ENCODE measurements at places on chromosomes 5 and 9.

DNA sequence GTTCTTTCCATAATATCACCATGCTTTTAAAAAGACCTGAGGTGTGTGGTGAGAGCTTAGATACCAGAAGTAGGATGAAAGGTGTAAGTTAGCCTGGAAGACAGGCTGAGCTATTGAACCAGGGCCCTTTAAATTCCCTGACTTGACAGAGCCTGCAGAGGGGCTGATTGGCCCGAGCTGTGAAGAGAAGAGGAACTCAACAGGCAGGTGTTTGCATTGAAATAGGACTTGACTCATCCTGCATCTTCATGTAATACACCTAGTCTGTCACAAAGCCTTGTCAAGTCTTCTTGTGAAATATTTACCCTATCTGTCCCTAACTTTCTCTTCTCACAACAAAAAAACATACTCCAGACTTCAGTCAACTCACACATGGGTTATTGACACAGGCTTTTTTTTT lies 16.6 kb upstream of the ANP32B start:
- DNase-seq, result no peak

GRCh38 chr5:91283899-91284298 lies 99.2 kb downstream of the ARRDC3 start:
- no peak for DNase-seq

GRCh38 chr5:131265311-131265803 lies 1.5 kb downstream of the CDC42SE2 start:
- no peak for DNase-seq

- DNase-seq, result no peak
Observed at GRCh38 chr9:2745560-2746380, 28.5 kb downstream of the KCNV2 start.

DNA sequence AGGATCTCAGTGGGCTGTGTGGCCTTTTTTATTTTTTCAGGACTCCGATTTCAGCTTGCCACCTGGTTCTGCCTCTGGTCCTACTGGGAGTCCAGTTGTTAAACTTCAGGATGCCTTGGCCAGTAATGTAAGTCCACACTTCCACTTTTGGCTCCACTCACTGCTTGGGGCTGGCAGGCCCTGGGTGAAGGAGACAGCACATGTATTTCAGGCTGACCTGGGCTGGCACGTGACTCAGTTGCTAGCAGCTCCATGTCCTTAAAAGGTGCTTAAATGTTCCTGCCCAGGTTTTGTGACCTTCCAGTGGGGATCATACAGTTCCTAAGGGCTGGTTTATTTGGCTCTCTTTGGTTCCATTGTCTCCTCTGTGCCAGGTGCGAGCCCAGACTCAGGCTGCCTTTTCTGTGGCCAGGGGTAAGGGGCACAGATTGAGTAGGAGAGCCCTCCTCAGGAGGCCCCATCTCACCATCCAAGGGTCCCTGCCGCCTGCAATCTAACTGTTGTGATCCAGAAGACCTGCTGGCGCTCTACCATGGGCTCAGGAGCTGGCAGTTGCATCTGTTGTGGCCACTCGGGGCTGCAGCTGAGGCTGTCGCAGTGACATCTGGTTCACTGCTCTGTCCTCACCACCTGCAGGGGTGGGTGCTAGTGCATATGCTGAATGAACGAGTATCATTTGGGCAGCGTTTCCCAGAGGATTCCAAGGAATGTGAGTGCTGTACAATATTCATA lies 19.2 kb upstream of the POMT1 start:
- no peak for DNase-seq

DNA sequence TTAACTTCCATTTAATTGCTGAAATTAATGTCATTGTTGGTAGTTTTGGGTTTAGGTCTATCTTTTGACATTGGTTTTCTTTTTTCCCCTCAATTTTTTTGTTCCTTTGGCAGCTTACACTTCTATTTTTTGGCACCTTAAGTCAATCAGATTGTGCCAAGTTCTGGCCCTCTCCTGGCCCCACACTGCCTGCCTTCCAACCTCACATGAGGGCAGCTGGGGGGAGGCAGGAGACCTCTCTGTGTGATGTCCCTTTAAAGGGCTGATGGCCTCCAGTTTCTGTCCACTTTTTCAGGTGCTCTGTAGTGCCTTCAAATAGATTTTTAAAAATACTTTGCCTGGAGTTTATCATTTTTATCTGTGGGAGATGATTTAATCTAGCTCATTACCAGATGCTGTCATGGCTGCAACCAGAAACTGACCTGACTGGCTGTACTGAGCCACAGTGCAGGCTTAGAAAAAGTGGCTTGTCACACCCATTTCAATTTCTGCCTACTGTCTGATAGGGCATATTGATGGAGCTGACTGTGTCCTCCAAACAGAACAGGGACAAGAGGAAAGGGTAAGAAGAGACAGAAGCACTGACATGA lies 196.6 kb downstream of the FANCC start:
- no peak for DNase-seq

DNA sequence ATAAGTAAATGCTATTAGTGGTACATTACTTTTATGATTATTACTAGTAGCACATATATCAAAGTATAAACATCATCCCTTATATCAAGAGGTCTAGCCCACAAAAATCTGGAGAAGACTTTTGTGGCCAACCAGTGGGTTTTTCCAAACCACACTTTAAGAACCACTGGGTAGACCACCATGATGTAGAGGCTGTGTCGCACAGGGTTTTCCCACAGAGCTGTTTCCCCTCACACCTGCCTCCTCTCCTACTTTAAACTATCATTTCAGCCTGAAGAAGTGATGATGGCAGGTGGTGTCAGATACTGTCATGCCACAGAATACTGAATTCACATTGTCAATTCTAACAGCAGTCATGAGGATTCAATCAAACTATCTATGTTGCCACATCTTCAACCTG lies 109.2 kb downstream of the FBXW11 start:
- no peak for DNase-seq

- DNase-seq, result no peak
Observed at GRCh38 chr5:119315516-119315949, 40.3 kb upstream of the TNFAIP8 start.

GRCh38 chr9:93256878-93257807 lies 73.2 kb downstream of the WNK2 start:
- no peak for DNase-seq

GRCh38 chr9:35719546-35719945 lies 12.4 kb downstream of the TLN1 start:
- DNase-seq, result no peak

DNA sequence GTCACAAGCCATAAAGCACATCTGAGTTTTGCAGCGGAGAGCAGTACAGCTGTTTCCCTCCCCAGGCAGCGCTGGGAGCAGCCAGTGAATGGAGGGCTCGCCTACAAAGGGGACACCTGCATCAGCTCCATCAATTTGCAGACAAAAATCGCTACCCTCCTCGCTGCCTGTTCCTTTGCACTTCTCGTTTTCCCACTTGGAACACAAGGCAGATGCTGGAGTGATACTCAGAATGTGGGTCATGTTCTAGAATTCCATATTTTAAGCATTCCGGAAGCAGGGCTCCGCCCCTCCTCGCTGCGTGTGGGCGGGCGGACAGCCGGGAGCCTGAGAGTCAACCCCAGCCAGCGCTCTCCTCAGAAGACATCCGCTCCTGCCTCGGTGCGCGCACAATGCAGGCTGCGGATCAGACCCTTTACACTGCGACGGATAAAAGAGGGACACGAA lies 92.1 kb downstream of the LMNB1 start:
- DNase-seq, result peak; percentile 40

- peak; percentile 23 for DNase-seq
Observed at GRCh38 chr5:50666261-50667022, at the start of gene PARP8. TSS of gene PARP8 (plus strand) at chr5:50666637. CDS start at chr5:50667096, 459 bp downstream.

- no peak for DNase-seq
Observed at GRCh38 chr9:92598382-92598781, 62.6 kb upstream of the ECM2 start.

DNA sequence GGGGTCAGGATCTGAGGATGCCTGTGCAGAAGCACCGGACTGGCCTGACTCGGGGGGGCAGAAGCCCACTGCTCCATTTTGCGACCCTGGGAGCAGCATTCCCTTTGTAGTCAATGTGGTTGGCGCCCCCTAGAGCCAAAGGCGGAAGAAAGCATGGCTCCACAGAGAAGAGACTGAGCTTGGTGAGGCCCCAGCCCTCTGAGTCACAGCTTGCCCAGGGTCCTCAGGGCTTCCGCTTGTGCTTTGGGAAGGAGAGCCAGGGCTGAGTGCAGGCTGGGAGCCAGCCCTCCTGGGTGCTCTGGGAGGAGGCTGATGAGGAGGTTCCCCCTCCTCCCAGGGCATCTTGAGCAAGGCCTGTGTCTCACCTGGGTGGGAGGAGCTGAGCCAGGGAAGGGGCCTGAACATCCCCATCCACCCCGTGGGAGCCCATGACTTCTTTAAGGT lies 5.5 kb upstream of the AQP3 start:
- DNase-seq, result no peak

- no peak for DNase-seq
Observed at GRCh38 chr5:52827815-52828214, 40.1 kb downstream of the ITGA1 start.

- no peak for DNase-seq
Observed at GRCh38 chr5:174337276-174338184, 292.0 kb downstream of the NSG2 start.

GRCh38 chr5:112388739-112389138 lies 30.3 kb downstream of the EPB41L4A start:
- DNase-seq, result no peak

DNA sequence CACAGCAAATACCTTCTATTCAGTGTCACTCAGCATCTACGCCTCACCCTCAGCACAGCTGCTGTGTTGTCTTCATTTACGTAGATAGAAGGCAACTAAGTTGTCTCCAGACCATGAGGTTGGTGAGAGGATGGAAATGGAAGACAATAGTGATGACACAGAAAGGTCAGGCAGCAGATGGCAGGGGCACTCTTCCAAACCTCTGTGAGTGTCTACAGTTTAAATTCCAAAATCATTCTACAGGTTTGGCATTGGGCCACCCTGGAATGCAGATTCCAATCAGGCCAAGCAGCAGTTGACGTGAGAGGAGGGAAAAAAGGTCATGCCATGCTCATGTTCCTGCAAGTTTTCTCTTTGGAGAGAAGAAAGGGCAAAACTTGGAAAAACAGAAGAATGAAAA lies 68.7 kb upstream of the ADAMTSL1 start:
- DNase-seq, result no peak

DNA sequence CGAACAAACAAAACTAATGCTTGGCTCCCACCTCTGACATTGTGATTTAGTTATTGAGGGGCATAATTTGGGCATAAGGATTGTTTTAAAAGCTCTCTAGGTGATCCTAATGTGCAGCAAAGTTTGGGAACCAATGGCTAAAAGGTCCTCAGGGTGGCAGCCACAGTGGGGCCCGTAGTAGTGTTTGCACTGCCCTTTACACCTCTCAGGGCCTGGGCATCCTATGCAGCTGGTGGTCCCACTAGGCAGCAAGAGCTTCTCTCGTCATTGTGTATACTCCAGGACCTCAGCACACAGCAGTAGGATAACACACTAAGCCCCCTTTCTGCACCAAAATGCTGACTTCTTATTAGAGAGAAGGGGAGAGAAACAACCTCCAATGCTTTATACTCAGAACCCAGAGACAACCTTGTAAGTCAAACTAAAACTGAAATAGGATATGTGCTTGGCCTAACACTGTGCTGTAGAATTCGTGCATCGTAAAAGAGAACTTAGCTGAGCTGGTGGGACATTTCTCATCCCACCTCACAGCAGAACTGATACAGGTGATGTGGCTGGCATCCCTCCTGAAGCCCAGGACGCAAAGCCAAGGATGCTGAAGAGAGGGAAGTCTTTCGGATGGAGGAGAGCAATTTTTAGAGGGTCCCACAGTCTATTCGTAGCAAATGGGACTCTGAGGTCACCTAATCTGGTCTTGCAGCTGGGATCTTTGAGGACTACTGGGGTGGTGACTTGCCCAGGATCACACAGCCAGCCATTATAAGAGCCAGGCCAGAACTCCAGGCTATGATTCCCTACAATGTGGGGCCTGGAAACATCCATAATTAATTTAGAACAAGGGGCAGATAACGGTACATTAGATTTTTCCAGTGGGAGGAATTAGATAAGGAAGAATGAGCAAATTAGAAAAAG lies 1.2 kb downstream of the GLRX start:
- no peak for DNase-seq

GRCh38 chr5:131521252-131521651 lies 113.8 kb downstream of the RAPGEF6 start:
- no peak for DNase-seq

GRCh38 chr5:135877570-135878155 lies 18.0 kb downstream of the IL9 start:
- DNase-seq, result no peak

All from nucleus accumbens (tissue), 56 donors.